Upper lobe of left lung (tissue), 6 donors: ENCODE measurements at places on chromosomes 5 and 9. TPM values are rescaled to one million over a fixed set of nuclear protein-coding genes. Genes with fewer than 3 reads are reported as not detected.

GRCh38 chr9:129745200-129745599 lies 7.6 kb downstream of the PTGES start:
- H3K36me3 ChIP-seq: no peaks in the 10 kb centered on the region
- no peak overlapping the region for H3K4me3 ChIP-seq
- H3K27me3 ChIP-seq: no peaks in the 10 kb centered on the region
- no peaks in the 10 kb centered on the region for H3K4me1 ChIP-seq
- no peak for DNase-seq
- H3K27ac ChIP-seq: no peak overlapping the region

DNA sequence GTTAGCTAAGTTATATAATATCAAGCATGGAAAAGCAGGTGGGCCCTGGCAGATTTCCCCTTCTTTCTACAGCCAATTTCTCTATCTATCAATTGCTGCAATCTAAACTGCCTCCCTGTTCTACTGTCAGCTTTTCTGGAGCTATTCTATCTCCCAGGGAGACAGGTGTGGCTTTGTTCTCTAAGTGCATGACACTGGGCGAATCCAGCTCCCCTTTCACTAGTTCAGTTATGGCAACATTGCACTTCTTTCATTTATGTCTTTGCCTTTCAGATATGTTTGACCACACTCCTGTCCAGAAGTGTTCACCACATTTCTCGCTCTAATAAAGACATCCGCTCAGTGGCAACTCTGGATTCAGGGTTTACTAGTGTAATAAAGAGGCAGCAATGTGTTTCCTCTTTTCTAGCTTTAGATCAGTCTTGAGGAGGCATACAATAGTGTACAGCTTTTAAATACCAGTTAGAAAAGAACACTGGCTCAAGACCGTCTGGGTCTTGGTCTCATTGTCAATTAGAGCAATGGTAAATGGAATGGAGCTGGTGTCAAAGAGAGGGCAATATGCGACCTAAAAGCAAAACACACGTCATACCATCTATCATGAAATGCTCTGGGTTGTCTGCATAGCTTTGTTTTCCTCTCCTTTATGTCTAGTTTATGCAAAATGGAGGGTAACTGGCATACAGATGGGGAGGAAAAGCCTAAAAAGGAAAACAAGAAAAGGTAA lies 197.0 kb downstream of the SLF1 start:
- H3K36me3 ChIP-seq: no peaks in the 10 kb centered on the region
- DNase-seq: no peak
- H3K4me1 ChIP-seq: no peaks in the 10 kb centered on the region
- no peak overlapping the region for H3K4me3 ChIP-seq
- no peak overlapping the region for H3K27ac ChIP-seq

AGGF1 gene
- 51.3 TPM for total RNA-seq

- H3K27me3 ChIP-seq: no peaks in the 10 kb centered on the region
- no peaks in the 10 kb centered on the region for H3K36me3 ChIP-seq
- H3K27ac ChIP-seq: no peak overlapping the region
- no peak for DNase-seq
- H3K4me3 ChIP-seq: no peak overlapping the region
These were observed 198.6 kb downstream of the MSX2 start for GRCh38 chr5:174922955-174923354.

DNA sequence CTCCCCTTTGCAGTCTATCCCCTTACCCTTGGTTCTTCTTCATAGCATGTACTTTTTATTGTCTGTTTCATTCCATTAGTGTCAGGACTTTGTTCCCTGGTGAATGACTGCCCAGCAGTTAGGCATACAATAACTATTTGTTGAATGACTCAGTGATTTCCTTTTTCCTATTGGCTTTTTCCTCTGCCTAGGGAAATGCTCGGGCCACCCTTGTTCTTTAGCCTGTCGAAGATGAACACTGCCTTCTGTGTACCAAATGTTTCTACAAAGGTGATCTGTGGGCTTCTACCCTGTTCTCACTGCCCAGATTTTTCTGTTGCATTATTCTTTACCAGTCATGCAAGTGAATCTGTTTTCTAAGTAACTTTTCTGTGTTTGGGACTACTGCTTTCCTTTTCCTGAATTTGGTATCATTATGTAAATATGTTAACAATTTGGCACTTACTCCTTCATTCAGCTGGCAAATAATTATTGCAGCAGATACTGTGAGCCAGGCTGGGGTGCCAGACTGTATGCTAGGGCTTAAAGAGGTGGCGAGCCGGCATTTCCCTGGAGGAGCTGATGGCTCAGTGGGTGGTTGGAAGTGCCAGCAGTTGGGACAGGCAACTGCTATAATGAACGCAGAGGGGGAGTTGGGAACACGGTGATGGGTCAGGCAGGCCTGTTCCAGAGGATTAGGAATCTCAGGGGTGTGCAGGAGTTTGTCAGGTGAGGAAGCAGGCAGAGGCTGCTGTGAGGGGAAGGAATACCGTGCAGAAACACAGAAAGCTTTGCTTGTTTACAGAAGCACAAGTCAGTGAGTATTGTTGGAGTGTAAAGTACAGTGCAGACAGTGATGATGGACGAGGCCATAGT lies 30.6 kb downstream of the KDM4C start:
- no peak for DNase-seq
- H3K27me3 ChIP-seq: no peaks in the 10 kb centered on the region
- no peaks in the 10 kb centered on the region for H3K36me3 ChIP-seq
- no peak overlapping the region for H3K27ac ChIP-seq

- peaks cover 38% of the 10 kb centered on the region for H3K4me1 ChIP-seq
- no peak overlapping the region for H3K4me3 ChIP-seq
- no peak overlapping the region for H3K27ac ChIP-seq
- H3K36me3 ChIP-seq: no peaks in the 10 kb centered on the region
These were observed 69.1 kb downstream of the MYO10 start for GRCh38 chr5:16866795-16867576.
